ENCODE measurements at places on chromosomes 5 and 9.

GRCh38 chr5:51475628-51476027, 92.4 kb downstream of the ISL1 start:
- no peak for DNase-seq

DNA sequence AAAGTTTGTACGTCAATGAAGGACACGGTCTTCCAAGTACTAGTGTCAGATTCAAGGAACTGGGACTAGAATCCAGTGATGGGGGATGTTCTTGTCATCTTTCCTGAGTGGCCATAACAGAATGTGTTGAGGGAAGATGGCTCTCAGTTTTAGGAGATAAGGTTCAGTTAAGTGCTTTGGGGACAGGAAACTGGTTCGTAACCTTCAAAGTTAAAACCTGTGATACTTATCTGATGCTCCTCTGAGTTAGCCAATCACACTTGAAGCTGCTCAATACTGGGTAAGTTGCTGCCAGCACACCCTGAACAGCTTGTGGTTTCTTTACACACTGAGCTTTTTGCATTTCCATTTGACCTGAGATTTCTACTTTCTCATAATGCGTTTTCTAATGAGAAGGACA, 64.4 kb downstream of the PIK3R1 start:
- no peak for DNase-seq

- peak; percentile 67 for DNase-seq
Measured at GRCh38 chr5:102283102-102283797, 12.8 kb downstream of the SLCO4C1 start.

GRCh38 chr5:23139338-23140171, 286.4 kb upstream of the CDH12 start:
- DNase-seq = peak; percentile 44

DNA sequence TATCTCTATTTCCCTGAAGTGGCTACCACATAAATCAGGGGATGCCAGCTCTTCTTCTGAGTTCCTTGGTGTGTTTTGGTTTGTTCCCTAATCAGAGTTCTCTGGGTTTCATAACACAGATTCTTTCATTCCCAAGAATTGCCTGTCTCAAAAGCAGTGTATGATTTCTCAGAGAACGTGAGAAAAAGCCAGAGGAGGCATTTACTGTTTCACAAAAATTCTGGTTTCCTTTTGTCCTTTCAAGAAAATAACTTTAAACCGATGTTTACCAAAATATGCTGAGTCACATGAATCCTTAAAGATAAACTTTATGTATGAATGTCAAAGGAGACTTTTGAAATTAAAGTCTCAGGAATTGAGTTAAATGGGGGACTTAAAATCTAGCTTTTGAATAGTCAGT, 314.3 kb downstream of the EBF1 start:
- no peak for DNase-seq

DNA sequence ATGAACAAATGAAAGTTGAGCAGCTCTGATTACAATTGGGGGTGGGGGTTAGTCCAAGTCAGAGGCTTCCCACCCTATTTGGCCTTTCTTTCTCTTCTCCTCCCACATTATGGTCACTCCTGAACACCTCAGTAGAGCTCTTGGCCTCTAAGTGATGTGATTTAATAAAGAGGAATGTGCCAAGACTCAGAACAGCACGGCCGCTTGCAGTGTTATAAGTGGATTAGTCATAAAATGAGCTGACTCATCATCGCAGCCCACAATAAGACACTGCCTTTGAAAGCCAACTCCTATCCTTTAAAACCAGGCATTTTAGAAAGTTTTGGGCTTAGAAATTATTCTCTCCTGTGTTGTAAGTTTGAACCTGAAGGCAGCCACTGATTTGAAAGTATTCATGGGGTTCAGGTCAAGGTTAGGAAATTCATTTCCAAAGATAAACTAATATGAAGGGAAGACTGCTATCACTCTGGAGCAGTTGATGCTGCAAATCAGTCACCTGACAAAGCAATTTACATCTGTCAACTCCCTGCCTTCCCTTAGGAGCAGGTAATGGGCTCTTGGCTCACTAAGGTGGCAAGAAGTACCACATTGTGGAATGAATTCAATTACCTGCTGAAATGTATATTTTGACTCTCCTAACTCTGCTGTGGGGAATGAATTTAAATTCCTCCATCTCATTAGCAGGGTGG, 283.6 kb upstream of the NMUR2 start:
- peak; percentile 27 for DNase-seq

DNA sequence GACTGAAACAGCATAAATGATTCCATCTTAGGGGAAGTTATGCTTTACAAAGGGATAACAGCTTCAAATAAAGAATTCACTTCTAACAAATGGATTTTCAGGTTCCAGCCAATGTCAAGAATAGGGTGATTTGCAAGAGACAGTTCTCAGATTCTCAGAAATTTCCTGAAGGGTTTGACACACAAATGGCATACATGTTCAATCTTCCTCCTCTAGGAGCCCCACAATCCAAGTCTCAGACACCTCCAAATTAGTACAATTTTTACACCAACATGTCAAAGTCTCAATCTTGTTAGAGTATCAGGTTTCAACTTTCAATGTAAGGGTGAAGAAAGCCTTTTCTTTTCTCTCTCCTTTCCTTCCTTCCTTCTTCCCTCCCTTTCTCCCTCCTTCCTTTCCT, 996.6 kb downstream of the TLE1 start:
- DNase-seq = no peak

GRCh38 chr9:137023583-137023991, 4.5 kb downstream of the ABCA2 start:
- no peak for DNase-seq

DNA sequence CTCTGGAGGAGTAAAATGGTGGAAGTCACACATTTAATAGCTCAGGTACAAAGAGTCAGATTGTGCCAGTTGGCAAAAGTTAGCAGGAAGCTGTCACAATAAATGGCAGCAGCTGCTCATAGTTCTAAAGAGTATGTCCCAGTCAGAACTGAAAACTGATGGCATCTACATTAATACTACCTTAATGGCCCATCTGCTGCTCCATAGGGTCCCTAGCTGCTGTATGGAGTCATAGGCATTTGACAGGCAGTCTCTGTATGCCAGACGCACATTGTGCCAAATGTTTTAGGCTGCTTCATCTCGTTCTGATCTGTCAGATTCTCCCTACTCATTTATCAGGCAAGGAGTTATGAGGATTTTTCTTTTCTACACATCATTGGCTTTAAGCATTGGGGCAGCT, 515.8 kb upstream of the ARRDC3 start:
- DNase-seq = no peak

DNA sequence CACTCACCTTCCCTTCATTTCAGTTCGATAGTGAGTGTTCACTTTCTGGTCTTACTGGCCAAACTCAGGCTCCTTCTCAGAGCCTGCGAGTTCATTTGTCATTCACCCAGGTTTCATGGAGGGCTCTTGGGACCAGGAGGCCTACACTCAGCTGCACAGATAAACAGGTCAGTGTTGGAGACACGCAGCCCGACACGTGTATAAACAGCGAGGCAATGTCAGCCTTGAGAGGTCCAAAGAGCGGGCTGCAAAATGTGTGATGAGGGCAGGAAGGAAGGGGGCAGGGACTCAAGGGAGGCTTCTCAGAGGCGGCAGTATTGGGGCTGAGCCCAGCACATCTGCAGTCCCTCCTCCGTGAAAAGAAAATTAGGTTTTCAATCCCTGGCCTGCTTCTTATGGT, 82.6 kb upstream of the ZNF618 start:
- no peak for DNase-seq

DNA sequence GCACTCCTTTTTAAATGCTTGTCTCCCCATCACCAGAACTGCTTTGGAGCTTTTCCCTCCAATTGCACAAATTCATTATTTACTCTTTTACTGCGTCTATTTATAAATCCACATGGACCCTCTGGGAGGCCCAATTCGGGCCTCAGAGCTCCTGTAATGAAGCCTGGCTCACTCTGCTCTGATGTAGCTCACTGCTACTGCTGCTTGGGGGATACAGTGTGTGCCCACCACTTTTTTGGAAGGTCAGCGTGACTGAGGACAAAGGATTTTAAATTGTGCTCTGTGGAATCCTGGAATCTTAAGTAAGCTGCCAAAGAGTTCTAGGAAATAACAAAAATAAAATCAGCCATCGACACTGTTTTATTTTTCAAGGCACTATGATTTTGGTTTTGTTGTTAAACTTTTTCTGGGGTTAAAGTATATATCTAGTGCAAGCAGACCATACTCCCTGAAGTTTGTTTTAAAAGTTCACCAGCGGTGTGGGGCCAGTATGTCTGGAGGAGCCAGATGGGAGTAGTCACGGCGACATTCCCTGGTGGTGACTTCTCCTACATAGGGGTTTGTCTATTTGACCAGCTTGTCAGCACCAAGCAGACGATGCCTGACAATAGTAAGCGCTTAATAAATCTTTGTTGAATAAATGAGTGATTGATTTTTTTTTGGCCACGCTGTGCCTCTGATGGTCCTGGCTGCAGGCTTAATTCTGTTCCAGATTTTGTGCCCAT, 142.8 kb downstream of the TMEM38B start:
- DNase-seq = no peak

DNA sequence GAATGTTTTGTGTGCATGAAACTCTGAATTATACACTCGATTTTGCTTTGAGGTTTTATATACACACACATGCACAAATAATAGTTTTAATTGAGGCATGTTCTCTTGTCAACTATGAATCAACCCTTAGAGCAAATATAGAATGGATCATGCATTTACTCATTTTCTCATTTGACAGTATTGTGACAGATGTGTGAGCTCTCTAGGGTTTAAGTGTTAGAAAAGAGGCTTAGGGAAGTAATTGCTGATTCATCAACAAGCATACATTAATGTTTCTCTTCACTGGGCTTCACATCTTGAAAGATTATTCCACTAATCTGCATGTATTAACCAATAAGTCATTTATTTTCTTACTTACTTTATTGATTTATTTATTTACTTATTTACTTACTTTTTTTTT, 1356.8 kb upstream of the ACO1 start:
- DNase-seq = no peak

GRCh38 chr9:105418588-105419500, 29.0 kb upstream of the FSD1L start:
- DNase-seq = no peak

GRCh38 chr5:121870489-121870888, 18.8 kb downstream of the FTMT start:
- DNase-seq = peak; percentile 4

GRCh38 chr9:137129456-137130175, 9.3 kb upstream of the GRIN1 start:
- peak; percentile 94 for DNase-seq
